ENCODE measurements at places on chromosomes 11 and 22.

GRCh38 chr11:123183391-123184099 lies 11.5 kb downstream of the CLMP start:
- DNase-seq: no peak

GRCh38 chr11:13923716-13924650 lies 38.5 kb upstream of the SPON1 start:
- DNase-seq: no peak

DNA sequence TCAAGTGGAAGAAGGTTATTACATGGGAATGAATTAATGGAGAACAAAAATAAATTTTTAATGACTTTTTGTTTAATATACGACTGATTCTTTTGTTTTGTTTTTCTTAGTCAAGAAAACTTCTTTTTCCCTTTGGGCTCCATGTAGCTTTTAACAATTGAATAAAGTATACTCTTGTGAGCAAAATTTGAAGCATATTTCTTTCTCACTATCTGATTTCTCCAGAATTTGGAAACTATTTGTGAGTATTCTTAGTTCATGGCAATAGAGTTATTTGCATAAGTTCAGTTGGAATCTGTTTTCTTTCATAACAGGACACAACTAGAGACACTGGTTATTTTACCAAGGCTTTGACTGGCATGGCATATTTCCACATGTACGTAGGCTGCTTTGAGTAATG lies 3.8 kb upstream of the APOL1 start:
- DNase-seq: no peak

- DNase-seq: no peak
Measured at GRCh38 chr11:64803846-64804345, 882 bp upstream of the MAP4K2 start.

DNA sequence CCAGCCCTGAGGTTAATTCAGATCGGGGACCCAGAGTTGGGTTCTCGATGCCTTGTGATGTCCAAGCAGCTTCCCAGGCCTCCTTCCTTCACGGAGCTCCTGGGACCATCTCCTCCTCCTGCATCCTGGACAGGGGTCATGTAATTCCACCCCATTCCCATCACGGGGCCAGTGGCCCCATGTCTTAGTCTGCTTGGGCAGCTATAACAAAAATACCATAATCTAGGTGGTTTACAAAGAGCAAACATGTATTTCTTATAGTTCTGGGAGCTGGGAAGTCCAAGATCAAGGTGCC lies 41.7 kb upstream of the PRDM11 start:
- no peak for DNase-seq

DNA sequence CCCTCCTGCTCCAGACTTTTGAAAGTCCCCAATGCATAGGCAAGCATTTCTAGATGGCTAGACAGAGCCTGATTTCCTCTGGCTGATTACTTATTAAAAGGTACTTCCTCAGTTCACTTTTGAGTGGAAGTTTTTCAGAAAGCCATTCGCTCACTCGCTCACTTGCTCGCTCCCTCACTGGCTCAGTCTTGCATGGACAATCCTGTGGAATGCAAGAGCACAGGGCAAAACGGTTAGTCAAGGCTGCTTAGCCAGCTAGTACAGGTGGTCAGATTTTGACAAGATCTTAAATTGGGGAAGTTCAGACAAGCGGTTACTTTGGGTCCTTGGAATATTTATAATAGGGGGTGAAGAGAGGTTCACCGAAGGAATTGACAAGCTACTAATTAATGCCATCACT lies 101.0 kb downstream of the ARL14EP start:
- DNase-seq: no peak

DNA sequence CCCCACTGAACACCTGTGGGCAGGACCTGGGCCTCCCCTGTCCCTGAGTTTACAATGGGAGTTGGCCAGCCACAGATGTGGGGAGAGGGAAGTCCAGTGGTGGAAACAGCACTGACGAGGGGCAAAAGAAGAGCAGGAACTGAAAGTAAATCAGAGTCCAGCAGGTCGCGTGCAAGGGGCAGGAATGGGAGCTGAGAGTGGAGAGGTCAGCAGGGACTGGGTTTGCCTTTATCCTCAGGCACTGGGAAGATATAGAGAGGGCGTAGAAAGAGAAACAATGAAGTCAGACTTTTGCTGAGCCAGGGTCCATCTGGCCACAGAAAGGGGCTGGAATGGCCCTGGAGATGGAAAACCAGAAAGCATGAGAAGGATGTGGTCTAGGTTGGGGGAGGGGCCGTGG lies 8.5 kb downstream of the P2RY6 start:
- no peak for DNase-seq

- DNase-seq: peak; percentile 83
Measured at GRCh38 chr11:44223238-44223637, 86.7 kb downstream of the ALX4 start.

- peak; percentile 49 for DNase-seq
Measured at GRCh38 chr11:94519478-94520084, 7.3 kb downstream of the C11orf97 start.

DNA sequence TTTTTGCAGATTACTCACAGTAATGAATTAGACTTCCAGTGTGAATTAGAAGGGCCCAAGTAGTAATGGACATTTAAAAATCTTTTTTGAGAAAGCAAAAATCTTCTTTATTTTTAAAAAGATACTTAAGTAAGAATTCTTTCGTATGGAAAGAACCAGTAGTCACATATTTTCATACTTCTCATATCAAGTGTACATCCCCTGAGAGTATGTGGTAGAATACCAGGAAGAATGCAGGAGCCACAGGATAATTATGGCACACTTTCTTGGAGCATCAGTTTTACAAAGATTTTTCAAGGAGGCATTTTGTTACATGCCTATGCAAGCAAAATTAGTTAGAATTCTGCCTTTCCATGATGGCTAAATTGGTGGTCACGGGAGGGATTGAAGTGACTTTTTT lies 28.1 kb downstream of the POLD3 start:
- no peak for DNase-seq

- DNase-seq: no peak
Measured at GRCh38 chr11:1150769-1151365, 6.9 kb upstream of the MUC5AC start.

DNA sequence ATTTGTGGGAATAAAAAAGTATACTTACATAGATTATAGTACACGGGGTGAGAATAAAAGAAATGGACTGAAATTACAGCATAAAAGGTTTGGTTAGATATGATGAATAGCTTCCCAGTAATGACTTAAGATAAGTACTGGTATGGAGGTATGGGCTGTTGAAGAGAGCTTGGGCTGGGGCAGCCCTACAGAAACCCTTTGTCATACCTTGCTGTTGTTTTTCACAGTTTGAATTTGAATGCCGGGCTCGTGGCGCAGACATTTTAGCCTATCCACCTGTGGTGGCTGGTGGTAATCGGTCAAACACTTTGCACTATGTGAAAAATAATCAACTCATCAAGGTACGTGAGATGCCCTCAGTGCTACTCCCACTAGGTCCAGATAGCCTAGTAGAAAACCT lies 42.3 kb upstream of the RBX1 start:
- no peak for DNase-seq

DNA sequence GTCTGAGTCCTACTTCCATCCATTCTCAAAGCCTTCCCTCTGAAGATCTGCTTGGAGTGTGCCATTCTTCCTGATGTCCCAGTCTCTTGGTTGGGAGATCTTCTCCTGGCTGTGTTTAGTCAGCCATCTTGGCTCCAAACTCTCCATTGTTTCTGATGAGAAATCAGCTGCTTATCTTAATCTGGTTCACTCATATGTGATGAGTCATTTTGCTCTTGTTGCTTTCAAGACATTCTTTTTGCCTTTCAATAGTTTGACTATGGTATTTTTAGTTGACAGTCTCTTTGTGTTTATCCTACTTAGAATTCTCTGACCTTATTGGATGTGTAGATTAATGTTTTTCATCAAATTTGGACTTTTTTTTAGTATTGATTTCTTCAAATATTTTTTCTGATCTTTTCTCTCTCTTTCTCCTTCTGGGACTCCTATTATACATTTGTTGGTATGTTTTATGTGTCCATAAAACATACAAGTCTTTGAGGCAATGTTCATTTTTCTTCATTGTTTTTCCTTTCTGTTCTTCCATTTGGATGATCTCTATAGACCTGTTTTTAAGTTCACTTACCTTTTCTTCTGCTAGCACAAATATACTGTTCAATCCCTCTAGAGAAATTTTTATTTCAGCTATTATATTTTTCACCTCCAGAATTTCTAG lies 77.2 kb upstream of the CLPB start:
- no peak for DNase-seq

GRCh38 chr11:134261626-134262488 lies 8.5 kb downstream of the ACAD8 start:
- peak; percentile 18 for DNase-seq

GRCh38 chr11:66042227-66042995 lies 6.5 kb downstream of the GAL3ST3 start:
- no peak for DNase-seq
